ENCODE measurements at places on chromosomes 2 and 18.

DNA sequence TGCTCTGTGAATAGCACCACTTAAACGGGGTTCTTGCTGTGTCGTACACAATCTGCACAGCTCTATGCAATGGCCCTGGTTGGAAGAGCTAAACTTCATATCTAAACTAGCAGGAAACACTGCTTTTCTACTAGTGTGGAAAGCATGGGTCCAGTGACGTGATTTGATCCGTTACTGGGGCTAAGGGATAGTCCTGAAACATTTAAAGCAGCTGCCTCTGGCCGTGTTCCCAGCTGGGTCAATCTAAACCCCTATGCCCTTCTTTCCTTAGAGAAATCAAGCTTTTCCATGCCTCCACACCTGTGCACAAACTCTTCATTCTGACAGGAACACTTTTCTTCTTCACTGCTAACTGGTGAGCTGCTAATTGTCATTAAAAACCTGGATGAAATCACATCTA, 5.4 kb upstream of the IGFBP5 start:
- DNase-seq = no peak

GRCh38 chr2:83459456-83459855, 999.6 kb downstream of the SUCLG1 start:
- DNase-seq = no peak

DNA sequence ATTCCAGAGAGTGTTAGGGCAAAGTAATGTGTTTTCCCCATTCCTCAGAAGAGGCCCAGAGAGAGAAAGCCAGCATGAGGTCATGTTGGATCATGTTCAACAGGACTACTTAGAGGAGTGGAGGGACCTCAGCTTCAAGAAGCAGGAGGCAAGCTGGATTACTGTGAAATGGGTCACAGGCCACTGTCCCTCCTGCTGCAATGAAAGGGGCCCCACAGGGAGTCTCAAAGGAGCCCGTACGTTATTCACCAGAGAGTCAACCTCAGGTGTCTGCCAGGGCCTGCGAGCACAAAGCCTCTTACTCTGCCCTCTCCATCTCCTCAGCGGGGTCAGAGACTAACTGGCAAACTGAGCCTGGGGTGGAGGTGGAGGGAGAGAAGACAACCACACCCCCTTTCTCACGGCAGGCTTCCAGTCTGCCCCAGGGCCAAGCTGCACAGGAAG, 27.2 kb upstream of the ACYP2 start:
- no peak for DNase-seq

DNA sequence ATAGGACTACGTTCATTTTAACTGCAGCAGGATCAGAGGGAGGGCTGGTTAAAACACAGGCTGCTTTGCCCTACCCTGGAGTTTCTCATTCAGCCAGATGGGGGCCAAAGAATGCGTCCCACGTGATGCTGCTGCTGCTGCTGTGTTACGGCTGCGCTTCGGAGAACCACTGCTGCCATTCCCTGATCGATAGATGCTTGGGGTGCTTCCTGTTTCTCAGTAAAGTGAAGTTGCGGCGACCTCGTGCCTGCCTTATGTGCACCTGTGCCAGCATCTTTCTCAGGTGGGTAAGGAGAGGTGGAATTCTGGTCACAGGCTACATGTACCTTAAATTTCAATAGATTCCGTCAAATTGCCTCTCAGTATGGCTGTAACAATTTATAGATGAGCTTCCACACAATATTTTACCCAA, 24.7 kb upstream of the TOGARAM2 start:
- DNase-seq = no peak

GRCh38 chr2:20561637-20562454, 89.1 kb downstream of the HS1BP3 start:
- no peak for DNase-seq

DNA sequence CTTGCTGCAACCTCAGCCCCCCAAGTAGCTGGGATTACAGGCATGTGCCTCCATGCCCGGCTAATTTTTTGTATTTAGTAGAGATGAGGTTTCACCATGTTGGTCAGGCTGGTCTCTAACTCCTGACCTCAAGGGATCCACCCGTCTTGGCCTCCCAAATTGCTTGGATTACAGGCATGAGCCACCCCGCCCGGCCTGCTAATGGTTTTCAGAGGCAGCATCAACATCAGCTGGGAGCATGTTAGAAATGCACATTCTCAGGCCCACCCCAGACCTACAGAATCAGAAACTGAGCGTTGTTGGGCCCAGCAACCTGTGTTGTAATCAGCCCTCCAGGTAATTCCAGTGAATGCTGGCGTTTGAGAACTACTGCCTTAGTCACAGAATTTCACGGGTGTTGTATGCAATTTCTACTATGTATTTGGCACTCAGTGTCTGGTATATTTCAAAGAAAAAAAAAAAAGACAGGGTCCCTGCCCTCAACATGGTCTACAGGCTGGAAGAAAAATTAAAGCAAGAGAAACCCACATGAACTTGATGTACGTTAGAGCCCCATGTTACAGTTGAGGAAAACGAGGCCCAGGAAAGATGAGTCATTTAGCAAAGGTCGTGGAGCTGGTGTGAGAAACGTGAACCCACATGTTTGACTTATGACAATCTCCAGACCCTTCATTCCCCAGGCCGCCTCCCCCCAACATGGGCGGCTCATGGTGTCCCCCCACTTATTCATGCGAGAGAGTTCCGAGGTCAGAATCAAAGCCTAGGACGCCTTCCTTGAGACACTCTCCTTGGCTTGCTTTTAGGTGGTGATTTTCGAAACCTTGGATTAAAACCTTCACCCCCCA, 35.3 kb downstream of the SH3BP4 start:
- no peak for DNase-seq

DNA sequence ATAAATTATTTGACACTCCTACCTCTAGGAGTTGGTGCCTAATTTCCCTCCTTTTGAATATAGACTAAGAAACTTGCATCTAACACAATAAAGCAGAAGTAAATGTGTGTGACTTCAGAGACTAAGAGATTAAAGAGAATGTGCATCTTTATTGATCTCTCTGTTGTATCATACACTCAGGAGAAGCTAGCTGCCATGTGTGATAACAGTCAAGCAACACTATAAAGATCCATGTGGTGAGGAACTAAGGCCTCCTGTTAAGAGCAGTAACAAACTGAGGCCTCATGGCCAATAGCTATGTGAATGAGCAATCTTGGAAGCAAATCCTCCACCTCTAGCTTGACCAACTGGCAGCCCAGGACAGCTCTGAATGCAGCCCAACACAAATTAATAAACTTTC, 3.4 kb downstream of the FANCL start:
- no peak for DNase-seq

DNA sequence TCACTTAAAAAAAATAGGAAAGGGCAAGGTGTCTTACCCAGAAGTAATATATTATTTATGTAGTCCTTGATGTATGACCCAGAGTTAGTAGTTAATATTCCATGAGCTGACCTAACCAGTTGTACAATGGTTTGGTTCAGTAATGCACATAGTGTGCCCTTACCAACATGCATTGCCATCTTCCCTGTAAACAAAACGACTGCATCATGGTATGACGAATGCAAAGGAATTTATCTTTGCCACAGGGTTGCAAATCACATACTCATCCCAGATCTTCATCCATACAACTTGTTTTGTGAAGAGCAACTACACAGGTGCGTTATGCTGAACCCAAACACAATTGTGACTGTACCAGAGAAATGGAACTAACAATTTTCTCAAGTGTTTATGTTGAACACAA, 68.9 kb upstream of the ZSWIM2 start:
- DNase-seq = no peak

GRCh38 chr2:62287899-62288880, 92.3 kb downstream of the B3GNT2 start:
- peak; percentile 99 for DNase-seq

DNA sequence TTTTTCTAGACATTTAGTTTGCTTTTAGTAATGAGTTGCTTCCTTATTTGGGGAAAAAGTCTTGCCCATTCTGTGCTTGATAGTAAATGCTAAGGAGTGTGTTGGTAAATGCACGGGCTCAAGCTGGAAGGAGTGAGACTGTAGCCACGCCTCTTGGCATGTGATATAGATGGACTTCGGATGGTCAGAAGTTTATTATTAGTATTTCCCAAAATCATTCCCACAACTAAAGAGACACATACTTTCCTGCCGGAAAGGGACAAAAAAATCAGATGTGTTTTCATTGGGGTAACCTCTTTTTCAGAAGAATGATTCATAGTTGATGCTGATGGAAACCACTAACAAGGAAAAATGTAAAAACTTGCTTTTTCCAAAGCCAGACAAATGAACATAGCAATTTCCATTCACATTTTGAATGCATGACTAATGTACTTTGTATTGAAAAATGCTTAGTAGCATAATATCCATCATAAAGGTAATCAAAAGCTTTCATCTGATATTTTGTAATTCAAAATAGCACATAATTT, 133.2 kb downstream of the ZNF532 start:
- no peak for DNase-seq

DNA sequence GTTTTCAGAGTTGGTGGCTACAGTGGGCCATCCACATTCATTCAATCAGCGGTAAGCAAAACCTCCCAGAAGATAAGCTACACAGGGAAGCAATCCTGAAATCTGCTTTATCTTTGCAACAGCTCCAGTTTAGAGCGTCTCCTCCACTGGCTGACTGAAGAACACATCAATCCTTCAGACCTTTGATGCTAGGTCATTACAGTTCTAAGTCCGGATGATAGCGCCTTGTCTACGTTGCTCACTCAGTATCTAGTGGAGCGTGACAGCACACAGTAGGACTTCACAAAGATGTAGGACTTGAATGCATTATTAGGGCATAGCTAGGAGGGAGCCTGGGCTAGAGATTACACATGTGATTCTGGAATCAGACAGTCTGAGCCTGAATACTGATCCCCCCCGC, 5.0 kb downstream of the COLEC12 start:
- DNase-seq = no peak

- DNase-seq = no peak
Measured at GRCh38 chr2:118766871-118767270, 80.6 kb downstream of the EN1 start.

- no peak for DNase-seq
Measured at GRCh38 chr18:58788470-58788869, 76.2 kb upstream of the ZNF532 start.

DNA sequence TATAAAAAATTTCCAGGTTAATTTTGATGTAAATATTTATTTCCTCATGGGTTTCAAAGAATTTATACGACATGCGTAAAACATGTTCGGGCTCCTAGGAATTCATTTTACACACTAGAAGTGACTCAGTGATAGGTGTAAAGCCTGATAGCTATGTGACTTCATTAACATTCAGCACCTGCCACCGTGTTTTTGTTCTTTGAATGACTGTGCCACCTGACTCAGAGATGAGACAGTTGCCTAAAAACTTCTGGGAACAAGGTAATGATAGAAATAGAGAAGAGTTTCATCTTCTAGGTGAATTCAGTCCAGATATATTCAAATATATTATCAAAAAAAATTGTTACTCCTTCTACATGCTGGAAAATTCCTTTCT, 10.0 kb downstream of the IL1R2 start:
- no peak for DNase-seq

GRCh38 chr2:85698880-85699254, 4.7 kb downstream of the GNLY start:
- DNase-seq = peak; percentile 9

DNA sequence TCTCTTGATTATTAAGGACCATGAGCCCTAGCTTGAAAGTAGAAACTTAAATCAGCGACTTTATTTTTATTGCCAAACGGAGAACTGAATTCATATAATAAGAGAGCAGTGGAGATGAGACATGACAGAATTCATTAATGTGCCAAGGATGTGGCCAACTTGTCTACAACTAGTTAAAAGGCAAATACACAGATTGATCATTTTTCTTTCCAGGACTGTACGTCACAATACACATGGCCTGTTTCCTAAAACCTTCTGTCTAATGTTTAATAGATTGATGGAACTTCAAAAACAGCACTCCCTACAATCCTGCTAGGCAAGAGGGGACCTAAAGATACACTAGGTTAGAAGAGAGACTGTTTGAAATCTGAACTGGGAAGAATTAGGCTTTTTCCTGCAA, 647.8 kb downstream of the SATB2 start:
- DNase-seq = no peak

DNA sequence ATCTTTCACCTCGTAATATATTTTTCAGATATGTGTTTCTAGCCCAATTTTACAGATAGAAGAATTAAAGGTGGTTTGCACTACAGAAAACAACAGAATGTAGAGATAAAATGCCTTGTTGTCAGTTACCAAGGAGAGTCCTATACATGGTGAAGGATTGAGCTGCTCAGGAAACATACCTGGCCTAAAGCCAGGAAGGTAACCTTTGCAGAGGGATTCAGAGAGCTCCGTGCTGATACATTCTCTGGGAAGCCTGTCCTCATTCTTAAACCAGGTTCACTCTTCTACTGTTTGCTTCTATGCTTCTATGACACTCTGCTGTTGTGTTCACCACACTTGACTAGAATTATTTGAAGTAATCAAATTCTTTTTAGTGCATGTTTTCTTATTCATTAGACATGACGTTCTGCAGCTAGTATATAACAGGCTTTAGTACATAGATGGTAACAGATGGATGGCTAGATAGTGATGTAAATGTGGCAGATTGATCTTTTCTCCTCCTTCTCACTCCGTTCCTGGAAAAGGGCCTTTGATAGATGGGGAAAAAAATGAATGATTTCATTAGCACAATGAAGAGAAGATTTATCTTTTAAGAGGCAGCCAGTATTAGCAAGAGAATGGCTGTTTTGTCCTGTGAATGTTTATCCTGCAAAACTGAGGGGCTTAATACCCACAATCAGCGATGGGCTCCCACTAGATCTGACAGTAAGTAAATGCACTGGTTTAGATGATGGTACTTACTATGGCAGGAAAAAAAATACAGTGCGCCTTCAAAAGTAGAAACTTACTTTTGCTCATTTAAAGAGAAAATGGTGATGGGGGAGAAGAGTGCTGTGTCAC, 589.6 kb upstream of the FAM98A start:
- DNase-seq = peak; percentile 15

GRCh38 chr2:115285416-115285815, 843.0 kb downstream of the DPP10 start:
- no peak for DNase-seq

DNA sequence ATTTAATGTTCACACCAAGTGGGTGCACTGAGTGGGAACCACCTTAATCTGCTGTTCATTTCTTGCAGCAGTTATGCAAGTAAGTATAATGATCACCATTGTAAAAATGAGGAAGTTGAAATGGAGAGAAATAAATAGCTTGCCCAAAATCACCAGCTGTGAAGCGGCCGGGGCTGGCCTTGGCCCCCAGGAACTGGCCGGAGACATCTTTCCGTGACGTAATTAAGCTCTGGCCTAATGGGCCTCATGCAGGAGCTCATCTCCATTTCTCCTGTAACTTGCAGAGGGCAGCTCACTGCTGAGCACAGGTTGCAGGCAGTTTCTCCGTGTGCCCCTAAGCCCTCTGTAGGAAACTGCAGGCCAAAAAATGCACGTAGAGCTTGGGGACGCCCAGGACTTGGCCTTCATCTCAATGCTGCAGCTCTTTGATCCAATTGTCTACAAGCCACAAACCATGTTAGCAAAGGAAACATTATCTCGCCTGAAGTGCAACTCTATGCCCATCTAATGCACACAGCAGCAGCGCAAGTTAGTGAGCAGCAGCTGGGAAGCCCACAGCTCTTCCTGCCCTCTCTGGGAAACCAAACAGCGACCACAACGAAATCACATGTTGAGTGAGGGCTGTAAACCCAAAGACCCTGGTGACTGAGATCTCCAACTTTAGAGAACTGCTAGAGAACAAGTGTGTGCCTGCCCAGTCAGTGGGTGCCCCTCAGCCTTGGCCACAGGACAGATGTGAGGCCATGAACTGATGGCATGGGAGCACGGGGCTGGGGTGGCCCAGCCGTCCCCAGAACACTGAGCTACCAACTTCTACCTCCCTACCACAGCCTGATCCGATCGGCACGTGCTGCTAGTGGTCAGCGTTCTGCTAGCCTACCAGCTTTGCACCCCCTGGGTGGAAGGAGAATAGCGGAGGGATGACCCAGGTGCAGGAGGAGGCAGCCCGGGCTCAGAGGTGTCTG, 28.8 kb downstream of the APCDD1 start:
- DNase-seq = peak; percentile 76
